Cerebellum (tissue), 4 donors: ENCODE measurements at places on chromosomes 11 and 22. TPM values are rescaled to one million over a fixed set of nuclear protein-coding genes. Genes with fewer than 3 reads are reported as not detected.

CNGA4 gene
- total RNA-seq = 0.36 TPM

FAM180B gene
- not detected for total RNA-seq

OR52I2 gene
- total RNA-seq = not detected

GAL3ST1 gene
- 2.8 TPM for total RNA-seq

TMPRSS5 gene
- 0.54 TPM for total RNA-seq

SNX32 gene
- total RNA-seq = 4.9 TPM

SLC22A25 gene
- total RNA-seq = not detected

PLEKHA7 gene
- total RNA-seq = 14.9 TPM

CCDC88B gene
- 1.5 TPM for total RNA-seq

ATF4 gene
- 70.2 TPM for total RNA-seq

MAML2 gene
- total RNA-seq = 17.3 TPM

C11orf52 gene
- total RNA-seq = not detected

NLRP10 gene
- total RNA-seq = not detected

HBG2 gene
- 1,342 TPM for total RNA-seq

OR4D5 gene
- total RNA-seq = not detected

OR8U1 gene
- not detected for total RNA-seq

ZNF214 gene
- 13.1 TPM for total RNA-seq

GRCh38 chr11:83394331-83394730 is 108.2 kb upstream of the CCDC90B start:
- DNase-seq = no peak

DNA sequence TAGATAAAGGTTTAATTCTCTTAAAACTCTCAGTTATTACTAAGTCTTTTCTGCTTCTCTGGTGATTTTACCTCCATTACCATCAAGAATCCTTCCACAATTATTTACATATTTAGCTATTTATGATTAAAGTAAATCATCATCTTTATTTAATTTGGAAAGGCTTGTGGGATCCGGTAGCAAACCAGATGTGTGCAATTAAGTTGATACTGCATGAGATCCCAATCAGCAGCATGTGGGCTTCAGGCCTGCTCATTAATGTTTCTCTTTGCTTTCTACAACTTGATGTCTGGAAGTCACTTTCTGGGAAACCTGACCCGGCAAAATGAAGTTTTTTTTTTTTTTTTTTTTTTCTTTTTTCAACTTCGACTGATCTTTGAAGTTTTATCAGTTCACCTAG is 558.4 kb upstream of the ANO5 start:
- DNase-seq = no peak

DNA sequence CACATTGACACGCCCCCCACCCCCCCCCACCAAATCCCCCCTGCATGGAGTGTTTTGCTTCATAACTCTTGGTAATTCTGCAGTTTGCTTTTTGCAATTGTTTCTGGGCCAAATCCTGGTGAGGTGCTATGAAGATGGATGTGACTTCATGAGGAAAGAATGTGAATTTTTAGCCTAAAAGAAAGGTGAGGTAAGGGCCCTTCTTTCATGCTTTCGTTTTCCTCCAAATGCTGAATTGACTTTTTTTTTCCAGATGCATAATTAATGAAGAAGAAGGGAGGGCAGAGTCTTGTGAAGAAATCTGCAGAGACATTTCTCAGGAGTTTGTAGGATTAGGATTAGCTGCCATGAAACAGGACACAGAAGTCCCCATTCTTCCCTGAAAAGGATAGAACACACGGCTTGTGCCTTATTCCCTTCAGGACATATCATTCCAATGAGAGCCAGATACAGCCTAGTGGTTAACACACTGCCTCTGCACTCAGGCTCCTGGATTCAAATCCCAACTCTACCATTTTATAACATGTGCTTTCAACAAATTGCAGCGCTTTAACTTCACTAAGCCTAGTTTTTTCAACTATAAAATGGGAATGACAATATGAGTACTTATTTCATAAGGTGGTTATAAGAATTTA is 19.6 kb upstream of the TBCEL start:
- no peak for DNase-seq

DNA sequence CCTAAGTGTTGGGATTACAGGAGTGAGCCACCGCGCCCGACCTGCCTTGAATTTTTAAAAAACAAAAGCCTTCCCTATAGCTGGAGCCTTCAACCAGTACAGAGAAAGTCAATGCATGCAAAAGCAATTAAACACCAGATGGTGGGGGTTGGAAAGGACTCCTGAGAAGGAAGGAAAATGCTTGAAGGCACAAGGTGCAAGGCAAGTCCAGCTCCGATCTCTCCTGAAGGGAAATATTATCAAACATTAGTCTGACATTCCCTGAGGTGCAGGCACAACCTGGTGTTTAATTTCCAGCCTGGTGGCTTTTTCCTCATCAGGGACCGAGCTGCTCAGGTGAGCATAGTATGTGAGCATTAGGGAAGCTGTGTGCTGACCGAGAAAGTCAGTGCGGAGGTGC is 12.9 kb upstream of the RAPSN start:
- peak; percentile 50 for DNase-seq

- DNase-seq = no peak
Observed at GRCh38 chr22:45172881-45173585, 9.3 kb downstream of the NUP50 start.

GRCh38 chr11:111707039-111707690 is 59.0 kb downstream of the PPP2R1B start:
- DNase-seq = no peak

GRCh38 chr11:63289658-63290057 is 46.3 kb upstream of the SLC22A25 start:
- DNase-seq = no peak

- no peak for DNase-seq
Observed at GRCh38 chr11:2484576-2485125, 39.8 kb downstream of the KCNQ1 start.

DNA sequence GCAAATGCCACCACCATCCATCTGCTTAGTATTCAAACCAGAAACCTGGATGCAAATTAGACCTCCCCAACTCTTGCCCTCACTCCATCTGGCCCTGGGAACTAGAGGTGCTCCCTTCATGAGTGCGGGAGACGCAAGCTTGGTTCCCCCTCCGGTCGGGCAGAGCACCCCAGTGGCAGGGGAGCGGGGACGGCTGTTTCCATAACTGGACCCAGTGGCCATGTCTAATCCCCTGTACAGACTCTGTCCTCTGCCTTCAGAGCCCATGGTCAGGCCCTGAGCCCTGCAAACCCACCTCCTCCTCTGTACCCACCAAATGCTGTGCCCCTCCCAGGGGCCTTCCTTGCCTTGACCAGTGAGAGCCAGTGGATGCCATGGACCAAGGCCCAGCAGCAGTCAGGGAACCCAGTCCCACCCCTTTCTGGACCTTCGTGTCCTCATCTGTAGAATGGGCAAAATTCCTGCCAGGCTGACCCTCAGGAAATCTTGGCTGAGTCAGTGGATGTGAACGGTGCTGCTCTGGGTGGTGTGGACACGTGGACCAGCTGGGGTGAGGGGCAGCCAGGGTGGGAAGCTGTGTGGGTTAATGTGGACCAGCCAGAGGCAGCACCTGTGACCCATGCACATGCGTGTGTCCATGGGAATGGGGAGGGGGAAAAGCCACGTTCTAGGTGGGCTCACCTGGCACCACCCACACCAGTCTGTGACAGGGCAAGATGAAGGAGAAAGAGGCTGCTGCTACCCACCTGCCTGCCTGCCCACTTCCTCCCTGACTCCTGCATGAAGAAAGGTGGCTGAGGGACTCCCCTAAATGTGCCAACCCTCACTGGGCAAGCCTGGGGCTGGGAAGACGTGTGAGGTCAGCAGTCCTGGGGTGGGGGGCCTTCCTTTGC is 72.8 kb downstream of the LRRC32 start:
- no peak for DNase-seq

- no peak for DNase-seq
Observed at GRCh38 chr11:78572394-78572793, 2.3 kb downstream of the NARS2 start.

GRCh38 chr11:75667255-75667830 is 1.5 kb downstream of the MAP6 start:
- peak; percentile 43 for DNase-seq

DNA sequence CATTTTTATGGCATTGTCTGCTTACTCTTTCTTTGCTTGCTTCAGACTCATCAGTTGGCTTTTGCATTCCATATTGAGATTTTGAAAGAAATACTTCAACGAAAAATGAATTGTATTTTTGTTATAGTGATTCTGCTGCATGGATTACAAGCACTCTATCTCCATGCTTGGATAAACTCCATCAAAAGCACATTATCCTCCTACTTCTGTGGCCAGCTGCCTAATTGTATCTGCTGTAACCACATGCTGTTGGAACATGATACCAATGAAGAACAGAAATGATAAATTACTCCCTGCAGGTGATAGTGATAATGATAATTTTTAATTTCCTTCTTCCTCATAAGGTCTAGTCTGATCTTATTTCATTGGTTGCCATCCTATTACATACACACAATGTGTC is 100.8 kb downstream of the PRMT3 start:
- no peak for DNase-seq

GRCh38 chr11:1036303-1036923 is at the start of gene MUC6:
TSS of gene MUC6 (minus strand) at chr11:1036718. CDS start at chr11:1036655, 63 bp downstream.
- DNase-seq = no peak

GRCh38 chr22:22341736-22342135 is 97.2 kb downstream of the VPREB1 start:
- no peak for DNase-seq

- DNase-seq = no peak
Observed at GRCh38 chr22:49811020-49811791, 16.5 kb downstream of the BRD1 start.

DNA sequence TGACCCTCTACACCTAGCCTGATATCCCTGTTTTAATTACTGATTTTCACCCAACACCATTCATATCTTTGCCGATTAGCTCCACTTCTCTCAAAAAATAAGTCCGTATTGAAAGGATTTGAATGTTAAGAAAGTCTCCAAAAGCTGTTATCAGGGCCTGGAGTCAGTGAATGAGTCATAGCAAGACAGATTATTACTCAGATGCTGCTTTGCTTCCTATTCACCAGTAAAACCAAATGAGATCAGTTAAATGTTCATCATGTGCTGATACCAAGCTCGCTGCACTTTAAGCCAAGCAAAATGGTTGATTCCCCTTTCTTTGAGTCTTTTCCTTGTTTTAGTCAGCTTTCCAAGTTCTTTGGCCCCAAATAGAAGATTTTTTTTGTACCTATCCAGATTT is 228.4 kb downstream of the FAT3 start:
- DNase-seq = no peak

GRCh38 chr11:110433393-110434333 is 3.9 kb downstream of the FDX1 start:
- peak; percentile 38 for DNase-seq

DNA sequence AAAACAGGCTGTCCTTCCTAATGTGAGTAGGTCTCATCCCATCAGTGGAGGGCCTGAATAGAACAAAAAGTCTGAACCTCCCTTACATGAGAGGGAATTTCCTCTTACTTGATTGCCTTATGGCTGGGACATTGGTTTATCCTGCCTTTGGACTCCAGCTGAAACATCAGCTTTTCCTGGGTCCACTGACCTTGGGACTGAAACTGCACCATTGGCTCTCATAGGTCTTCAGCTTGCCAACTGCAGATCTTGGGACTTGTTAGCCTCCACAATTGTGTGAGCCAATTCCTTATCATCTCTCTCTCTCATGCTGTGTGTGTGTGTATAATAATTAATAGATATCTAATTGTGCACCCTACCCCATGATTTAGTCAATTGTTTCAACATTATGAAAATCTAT is 375.3 kb upstream of the DDI1 start:
- DNase-seq = no peak

GRCh38 chr22:30262917-30263741 is 3.5 kb downstream of the OSM start:
- peak; percentile 69 for DNase-seq

- peak; percentile 45 for DNase-seq
Observed at GRCh38 chr11:67027943-67028542, 5.1 kb downstream of the SYT12 start.

DNA sequence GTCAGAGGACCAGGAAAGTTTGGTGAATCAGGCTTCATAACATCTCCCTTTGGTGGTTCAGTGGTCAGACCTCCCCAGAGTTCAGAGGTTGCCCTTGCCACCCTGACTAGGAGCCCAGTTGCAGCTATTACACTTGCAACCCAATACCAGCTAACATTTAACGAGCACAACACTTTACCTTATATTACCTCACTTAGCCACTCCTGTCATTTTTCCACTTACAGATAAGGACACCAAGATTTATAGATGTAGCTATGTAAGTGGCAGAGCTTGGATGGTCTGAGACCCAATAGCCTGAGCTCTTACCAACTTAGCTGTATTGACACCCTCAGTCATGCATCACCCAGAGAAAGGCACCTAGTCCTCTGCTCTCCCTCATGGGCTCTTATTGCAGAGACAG is 234.7 kb downstream of the INSC start:
- DNase-seq = no peak

- no peak for DNase-seq
Observed at GRCh38 chr11:60347084-60347797, 20.2 kb downstream of the MS4A6E start.

GRCh38 chr11:6332066-6332465 is 11.8 kb upstream of the CAVIN3 start:
- DNase-seq = no peak

GRCh38 chr11:57403802-57404147 is 13.3 kb upstream of the PRG2 start:
- no peak for DNase-seq

- no peak for DNase-seq
Observed at GRCh38 chr22:24026733-24027132, 15.6 kb downstream of the CABIN1 start.

- no peak for DNase-seq
Observed at GRCh38 chr22:26549902-26550497, 37.7 kb upstream of the TFIP11 start.
